ENCODE measurements at places on chromosomes 16 and 17.
A peak's percentile ranks its signal among the peaks of the same experiment; 100 is the strongest.

GRCh38 chr17:1999557-2000251 lies 25.4 kb downstream of the RTN4RL1 start:
- DNase-seq, result no peak

DNA sequence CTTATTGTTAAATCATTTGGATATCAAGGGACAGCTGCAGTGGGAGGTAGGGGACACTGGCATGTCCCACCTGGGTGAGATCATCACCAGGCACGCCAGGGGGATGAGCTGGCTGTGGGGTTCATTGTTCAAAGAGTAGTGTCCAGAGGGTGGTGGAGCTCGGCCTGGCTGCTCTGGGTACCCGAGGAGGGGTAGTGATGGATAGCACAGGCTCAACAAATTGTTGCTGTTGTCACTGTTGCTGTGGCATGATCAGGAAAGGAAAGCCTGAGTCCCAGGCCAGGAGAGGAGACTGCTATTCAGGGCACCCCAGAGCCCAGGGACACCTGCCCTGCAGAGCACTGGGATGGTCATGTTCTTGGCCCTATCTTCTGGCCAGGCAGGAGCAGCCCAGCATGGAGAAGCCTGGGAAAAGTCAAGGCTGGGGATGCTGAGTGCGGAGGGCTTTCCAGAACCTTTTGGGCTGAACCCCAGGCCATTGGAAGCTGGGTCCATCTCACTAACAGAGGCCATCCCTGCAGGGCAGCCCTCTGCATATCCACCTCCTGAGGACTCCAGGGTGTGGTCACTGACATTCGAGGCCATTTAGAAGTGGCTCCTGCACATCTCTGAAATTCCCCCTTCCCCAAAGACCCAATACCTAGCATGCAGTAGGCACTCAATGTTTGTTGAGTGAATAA lies 12.1 kb downstream of the BEAN1 start:
- DNase-seq, result no peak

- no peak for DNase-seq
Observed at GRCh38 chr17:71192848-71193247, 928.0 kb upstream of the SOX9 start.

GRCh38 chr16:30921748-30922419 lies 1.5 kb upstream of the FBXL19 start:
- peak; percentile 96 for DNase-seq
